Right lung (tissue), 10 donors: ENCODE measurements at places on chromosomes 4 and X. TPM values are rescaled to one million over a fixed set of nuclear protein-coding genes. Genes with fewer than 3 reads are reported as not detected.
A peak's percentile ranks its signal among the peaks of the same experiment; 100 is the strongest.

The PLCXD1 gene
- polyA plus RNA-seq, result 40.4 TPM

The STAP1 gene
- polyA plus RNA-seq, result 0.42 TPM

The CT45A2 gene
- 17.7 TPM for polyA plus RNA-seq

The TMEM31 gene
- polyA plus RNA-seq, result 1.6 TPM

The SMIM31 gene
- 0.48 TPM for polyA plus RNA-seq

The MAGEA8 gene
- polyA plus RNA-seq, result 0.26 TPM

The GRIPAP1 gene
- 55.0 TPM for polyA plus RNA-seq

The SSX2B gene
- polyA plus RNA-seq, result not detected

The BMPR1B gene
- 1.1 TPM for polyA plus RNA-seq

The ANOS1 gene
- 64.1 TPM for polyA plus RNA-seq

The H2BW2 gene
- 1.3 TPM for polyA plus RNA-seq

The SLC10A4 gene
- 0.39 TPM for polyA plus RNA-seq

The ETDA gene
- polyA plus RNA-seq, result 0.21 TPM

The GSX2 gene
- polyA plus RNA-seq, result not detected

The PCSK1N gene
- 2.4 TPM for polyA plus RNA-seq

DNA sequence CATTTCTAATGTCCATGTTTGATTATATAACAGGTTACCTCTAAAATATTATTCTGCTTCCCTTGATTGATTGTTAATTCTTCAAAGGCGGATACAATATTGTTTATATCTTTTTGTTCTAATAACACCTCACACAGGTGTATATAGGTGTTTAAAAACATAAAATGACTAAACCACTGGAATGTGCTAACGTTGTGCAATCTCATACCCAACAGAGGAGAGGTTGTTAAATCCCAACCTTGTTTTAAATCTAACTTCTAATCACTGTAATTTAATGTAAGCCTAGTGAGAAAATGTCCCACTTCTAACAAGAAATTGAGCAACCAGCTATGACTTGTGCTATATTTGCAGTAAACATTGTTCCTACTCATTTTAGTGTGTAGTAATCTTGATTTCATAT, 1.3 kb downstream of the ODAM start:
- DNase-seq, result no peak

DNA sequence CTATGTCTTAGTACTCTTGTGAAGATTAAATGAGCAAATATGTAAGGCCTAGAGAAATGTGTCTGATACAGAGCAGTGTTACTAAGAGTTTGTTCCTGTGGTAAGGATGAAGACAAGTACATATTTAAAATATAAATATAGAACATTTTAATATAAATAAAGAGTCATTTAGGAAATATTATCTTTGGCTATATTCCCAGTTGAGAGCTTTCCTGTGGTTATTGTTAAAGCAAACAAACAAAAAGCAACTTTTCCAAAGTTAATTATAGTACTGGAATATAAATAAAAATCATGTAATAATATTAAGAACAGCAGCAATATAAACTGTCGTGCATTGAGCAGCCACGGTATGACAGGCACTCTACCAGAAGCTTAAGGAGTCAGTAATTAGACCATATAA, 472.5 kb downstream of the INPP4B start:
- no peak for DNase-seq

- no peak for DNase-seq
Observed at GRCh38 chr4:114827651-114828050, 229.0 kb downstream of the UGT8 start.

GRCh38 chr4:120520761-120521160, 401.8 kb downstream of the PRDM5 start:
- no peak for DNase-seq

DNA sequence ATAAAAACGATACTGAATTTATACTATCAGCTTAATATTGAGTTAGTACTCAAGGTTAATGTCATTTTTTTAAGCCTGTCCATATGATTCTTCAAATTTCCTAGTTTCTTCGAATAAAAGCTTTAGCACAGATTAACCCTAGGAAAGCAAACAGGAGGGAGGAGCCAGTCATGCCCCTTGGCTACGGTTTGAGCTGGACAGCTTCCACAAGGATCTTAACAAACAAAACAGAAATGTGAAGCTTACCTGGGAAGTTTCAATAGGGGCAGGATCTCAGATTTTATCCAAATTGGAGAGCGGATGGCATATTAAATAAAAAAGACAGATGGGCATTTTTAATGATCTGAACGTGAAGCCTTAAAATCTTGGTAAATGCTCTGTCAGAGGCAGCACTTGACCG, 2.3 kb downstream of the NWD2 start:
- DNase-seq, result no peak

DNA sequence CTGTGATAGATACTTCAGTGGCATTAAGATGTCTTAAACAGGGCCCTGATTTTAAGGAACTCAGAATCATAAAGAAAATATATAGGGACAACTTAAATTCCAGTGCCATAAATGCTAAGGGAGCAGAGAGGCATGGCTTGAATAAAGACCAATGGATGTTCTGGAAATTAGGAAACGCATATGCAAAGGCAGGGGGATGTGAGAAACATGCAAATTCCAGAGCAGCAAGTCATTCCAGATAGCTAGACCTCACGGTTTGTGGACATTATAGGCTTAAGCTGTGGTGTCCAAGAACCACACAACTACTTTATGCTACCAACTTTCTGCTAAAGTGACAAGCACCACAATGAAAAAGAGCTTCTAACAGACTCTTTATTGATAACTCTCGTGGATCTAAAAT, 132.6 kb upstream of the ANK2 start:
- DNase-seq, result no peak

- no peak for DNase-seq
Observed at GRCh38 chr4:34972189-34972588, 1272.1 kb downstream of the ARAP2 start.

GRCh38 chrX:87517571-87518141, at the start of gene KLHL4:
Gene KLHL4, plus strand, starts transcription at chrX:87517802. Its CDS starts 92 bp downstream, at chrX:87517894.
- peak; percentile 12 for DNase-seq

DNA sequence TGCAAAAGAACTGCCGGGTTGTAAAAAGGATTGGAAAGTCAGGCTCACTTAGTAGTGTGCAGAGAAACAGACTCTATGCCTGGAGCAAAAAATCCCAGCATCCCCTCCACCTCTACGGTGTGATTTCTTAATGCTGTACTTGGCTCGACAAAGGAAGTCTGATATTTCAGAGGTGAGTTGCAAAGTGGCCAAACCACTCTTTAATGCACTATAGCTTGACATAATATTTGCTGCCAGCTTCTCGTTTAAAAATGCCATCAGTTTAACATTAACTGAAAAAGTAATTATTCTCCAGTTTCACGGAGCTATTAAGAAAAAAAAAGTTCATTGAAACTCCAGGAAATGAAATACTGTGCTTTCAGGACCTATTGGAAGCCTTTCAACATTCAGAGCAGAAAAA, 448.3 kb upstream of the ZFP42 start:
- peak; percentile 54 for DNase-seq

DNA sequence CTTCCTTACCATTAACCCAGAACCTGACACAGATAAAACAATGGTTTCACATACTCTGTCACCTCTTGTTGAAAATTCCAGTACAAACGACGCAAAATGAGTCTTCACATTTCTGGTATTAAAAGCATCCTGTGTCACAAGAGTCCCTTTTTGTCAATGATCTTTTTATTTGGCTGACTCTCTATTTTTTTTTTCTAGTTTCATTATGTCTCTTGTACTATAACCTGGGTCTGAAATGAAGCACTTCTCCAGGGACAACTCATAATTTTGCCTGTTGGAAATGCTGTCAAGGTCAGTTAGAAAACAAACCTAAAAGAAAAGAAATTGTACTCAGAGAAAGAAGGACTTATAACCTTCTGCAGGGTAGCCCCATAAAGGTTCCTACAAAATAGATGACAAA, 93.1 kb downstream of the NR3C2 start:
- DNase-seq, result no peak

DNA sequence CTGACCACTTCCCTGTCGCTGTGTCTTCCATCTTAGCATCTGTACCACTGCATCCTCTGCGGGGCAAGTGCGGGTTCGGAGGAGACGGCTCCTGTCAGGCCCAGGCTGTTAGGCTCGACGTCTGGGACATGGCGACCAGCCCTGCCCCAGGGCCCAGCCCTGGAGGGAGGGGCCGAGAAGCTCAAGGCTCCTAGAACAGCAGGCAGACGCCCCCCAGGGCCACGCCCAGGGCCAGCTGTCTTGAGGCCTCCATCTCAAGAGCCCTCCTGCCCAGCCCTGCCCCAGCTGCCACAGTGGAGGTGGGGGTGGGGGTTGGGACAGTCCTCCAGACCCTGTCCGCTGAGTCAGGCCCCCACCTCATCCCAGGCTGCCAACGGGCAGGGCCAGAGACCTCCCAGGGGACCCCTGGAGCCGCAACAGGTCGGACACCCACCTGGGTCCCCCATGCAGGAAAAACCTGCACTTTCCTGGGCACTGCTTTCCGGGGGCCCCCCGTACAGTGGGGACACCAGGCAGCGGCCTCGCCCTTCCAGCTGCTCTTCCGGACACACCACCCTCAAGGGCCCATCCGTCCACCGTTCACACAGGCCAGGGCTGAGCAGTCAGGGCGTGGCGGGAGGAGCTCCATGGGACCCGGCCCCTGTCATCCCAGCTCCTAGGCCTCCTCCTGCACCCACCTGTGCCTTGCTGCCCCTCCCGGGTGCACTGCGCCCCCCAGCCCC, 83.1 kb downstream of the FAM53A start:
- no peak for DNase-seq

- no peak for DNase-seq
Observed at GRCh38 chr4:53694666-53695065, 103.4 kb upstream of the LNX1 start.

DNA sequence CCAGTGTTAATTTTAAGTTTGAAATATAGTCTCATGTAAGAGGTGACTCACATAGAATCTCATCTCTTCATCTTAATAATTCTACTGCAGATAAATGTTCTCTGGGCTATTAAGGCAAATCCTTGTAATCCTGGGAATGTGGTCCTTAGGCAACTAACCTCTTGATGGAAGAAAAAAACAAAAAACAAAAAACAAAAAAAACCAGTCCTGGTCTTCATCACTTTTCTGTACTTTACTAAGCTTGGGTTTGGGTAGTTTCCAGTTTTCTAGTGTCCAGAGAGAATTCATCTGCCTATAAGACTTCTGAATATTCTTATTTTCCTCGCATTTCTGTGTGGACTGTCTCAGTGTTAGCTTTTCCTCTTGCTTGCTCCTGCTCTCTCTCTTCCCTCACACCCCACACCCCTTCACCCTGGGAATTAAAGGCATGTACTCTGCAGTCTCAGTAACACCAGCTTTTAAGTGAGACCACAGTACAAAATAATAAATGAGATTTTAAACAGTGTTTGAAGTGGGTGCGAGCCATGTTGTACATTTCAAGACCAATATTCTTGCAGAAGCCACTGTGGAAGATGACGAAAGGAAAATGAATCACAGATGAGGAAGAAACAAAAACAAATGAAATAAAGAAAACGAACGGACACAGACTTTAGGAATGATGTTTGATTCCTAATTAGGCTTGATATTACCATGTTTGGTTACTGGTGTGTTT, 51.7 kb downstream of the HAND2 start:
- no peak for DNase-seq

- no peak for DNase-seq
Observed at GRCh38 chr4:8917321-8917811, 45.7 kb upstream of the HMX1 start.

DNA sequence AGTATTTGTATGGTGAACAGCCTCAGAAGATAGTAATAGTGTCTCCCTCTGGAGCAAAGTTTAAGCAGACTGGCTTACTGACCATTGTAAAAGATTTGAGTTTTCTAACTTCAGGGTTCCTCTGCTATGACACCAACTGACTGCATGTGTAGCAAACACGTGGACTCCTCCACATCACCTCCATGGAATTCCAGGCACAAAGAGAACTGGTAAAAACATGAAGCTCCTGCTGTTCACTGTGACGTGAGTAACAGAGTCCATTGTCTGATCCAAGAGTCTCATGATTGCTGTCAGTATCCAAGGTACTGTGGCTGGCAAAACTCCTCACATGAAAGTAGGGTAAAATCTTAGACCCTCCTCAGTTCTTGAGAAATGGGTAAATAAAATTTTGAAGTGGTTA, 107.6 kb upstream of the FAM9B start:
- no peak for DNase-seq

GRCh38 chr4:165874072-165874790, 1.2 kb downstream of the TLL1 start:
- DNase-seq, result peak; percentile 24

- no peak for DNase-seq
Observed at GRCh38 chr4:24867766-24868296, 45.0 kb downstream of the CCDC149 start.

DNA sequence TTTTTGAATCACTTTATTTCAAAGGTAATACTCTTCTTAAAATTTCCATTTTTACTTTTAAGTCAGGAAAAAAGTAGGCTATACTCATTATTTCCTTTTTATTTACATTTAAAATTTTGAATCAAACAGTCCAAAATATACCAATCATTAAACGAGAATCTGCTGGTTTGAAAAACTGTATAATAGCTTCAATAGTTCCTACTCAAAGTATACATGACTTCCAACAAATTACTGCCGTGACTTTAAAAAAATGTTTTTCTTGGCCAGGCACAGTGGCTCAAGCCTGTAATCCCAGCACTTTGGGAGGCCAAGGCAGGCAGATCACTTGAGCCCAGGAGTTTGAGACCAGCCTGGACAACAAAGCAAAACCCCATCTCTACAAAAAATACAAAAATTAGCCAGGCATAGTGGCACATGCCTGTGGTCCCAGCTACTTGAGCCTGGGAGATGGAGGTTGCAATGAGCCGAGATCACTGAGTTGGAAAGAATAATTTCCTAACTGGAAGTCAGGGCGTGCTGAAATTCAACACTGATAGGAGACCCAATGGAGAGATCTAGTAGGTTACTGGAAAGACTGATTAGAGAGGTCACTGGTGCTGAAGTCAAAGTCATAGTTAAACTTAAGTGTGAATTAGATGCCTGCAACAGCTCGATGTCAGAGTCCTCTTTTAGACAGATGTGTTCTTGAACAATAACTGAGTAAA, 9.0 kb downstream of the KLHL8 start:
- no peak for DNase-seq

DNA sequence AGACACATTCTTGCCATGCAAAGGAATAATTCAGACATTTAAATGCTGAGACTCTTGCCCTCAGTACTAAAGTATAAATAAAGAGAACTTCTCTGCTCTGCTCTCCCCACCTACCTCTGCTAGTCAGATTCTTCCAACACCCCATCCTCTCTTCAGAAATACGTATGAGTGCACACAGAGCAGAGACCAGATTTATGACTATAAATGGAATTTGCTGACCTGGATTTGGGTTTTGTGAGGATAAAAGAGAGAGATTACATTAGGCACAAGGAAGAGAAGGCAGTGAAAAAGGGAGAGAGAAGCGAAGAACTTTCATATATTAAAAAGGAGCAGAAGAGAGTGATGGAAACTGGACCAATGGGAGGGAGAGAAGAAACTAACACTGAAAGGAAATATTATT, 87.6 kb upstream of the EXOC1L start:
- DNase-seq, result no peak

GRCh38 chrX:119573840-119574393, 446 bp upstream of the UBE2A start:
- no peak for DNase-seq

GRCh38 chrX:100812216-100813158, 7.7 kb upstream of the CSTF2 start:
- DNase-seq, result no peak

GRCh38 chr4:34422472-34423175, 1821.7 kb downstream of the ARAP2 start:
- peak; percentile 25 for DNase-seq
